Renal cortex interstitium (tissue), 15 donors: ENCODE measurements at places on chromosomes 6 and 20. TPM values are rescaled to one million over a fixed set of nuclear protein-coding genes. Genes with fewer than 3 reads are reported as not detected.

Gene PRSS16
- polyA plus RNA-seq: 0.45 TPM

Gene NRN1
- 5.8 TPM for polyA plus RNA-seq

Gene C6orf47
- 18.4 TPM for polyA plus RNA-seq

Gene DYNLT2
- polyA plus RNA-seq: 6.1 TPM

Gene ARHGAP40
- 0.79 TPM for polyA plus RNA-seq

Gene TXLNB
- 2.5 TPM for polyA plus RNA-seq

Gene PRDM13
- not detected for polyA plus RNA-seq

Gene LY6G5C
- polyA plus RNA-seq: 3.4 TPM

Gene CTNNBL1
- polyA plus RNA-seq: 47.7 TPM

Gene PCK1
- polyA plus RNA-seq: 7.4 TPM

Gene FAM217B
- 20.4 TPM for polyA plus RNA-seq

Gene WASF1
- 65.9 TPM for polyA plus RNA-seq

Gene ID1
- 173 TPM for polyA plus RNA-seq

Gene GJA10
- polyA plus RNA-seq: not detected

Gene GTSF1L
- polyA plus RNA-seq: not detected
